ENCODE measurements at places on chromosomes 6 and 20. TPM values are rescaled to one million over a fixed set of nuclear protein-coding genes. Genes with fewer than 3 reads are reported as not detected.

The OPRM1 gene
- not detected for total RNA-seq

The CST11 gene
- total RNA-seq: not detected

The FAM210B gene
- total RNA-seq: 6.4 TPM

The CDK5RAP1 gene
- 71.5 TPM for total RNA-seq

- DNase-seq: no peak
- no peak overlapping the region for H3K27ac ChIP-seq
- no peaks in the 10 kb centered on the region for H3K27me3 ChIP-seq
- no peaks in the 10 kb centered on the region for H3K36me3 ChIP-seq
- no peak overlapping the region for H3K4me3 ChIP-seq
These were observed 50.6 kb upstream of the COL9A1 start for GRCh38 chr6:70353448-70353847.
